ENCODE measurements at places on chromosomes 16 and 17. TPM values are rescaled to one million over a fixed set of nuclear protein-coding genes. Genes with fewer than 3 reads are reported as not detected.

Gene MTHFSD
- 11.3 TPM for polyA plus RNA-seq

Gene CYB561
- polyA plus RNA-seq: 7.8 TPM

Gene KRT32
- polyA plus RNA-seq: not detected

Gene ZBTB4
- polyA plus RNA-seq: 34.2 TPM

All from heart right ventricle (tissue), 16 donors.